Mammary microvascular endothelial cell (primary cell): ENCODE measurements at places on chromosomes 13 and 19. TPM values are rescaled to one million over a fixed set of nuclear protein-coding genes. Genes with fewer than 3 reads are reported as not detected.

Gene TPRX1
- total RNA-seq, result not detected in 2 replicates

Gene CCDC122
- 3.8 and 5.2 TPM in 2 replicates for total RNA-seq

Gene PABPC3
- total RNA-seq, result under 0.01 and 0.05 TPM in 2 replicates

Gene BEST2
- total RNA-seq, result not detected in 2 replicates

Gene SYT5
- not detected in 2 replicates for total RNA-seq

Gene PRKACA
- 79.1 and 83.7 TPM in 2 replicates for total RNA-seq

Gene CGB8
- total RNA-seq, result not detected in 2 replicates

Gene DZIP1
- total RNA-seq, result 2.7 and 3.9 TPM in 2 replicates

Gene C1QTNF9
- total RNA-seq, result not detected in 2 replicates

Gene DACH1
- 4.1 and 4.2 TPM in 2 replicates for total RNA-seq

Gene ACP7
- total RNA-seq, result 0.10 and 0.33 TPM in 2 replicates

Gene REXO1
- total RNA-seq, result 12.6 and 14.9 TPM in 2 replicates

Gene LRRC63
- total RNA-seq, result 0.44 TPM in 1 of 2 replicates, not detected in the other

Gene CRYL1
- 42.8 and 43.4 TPM in 2 replicates for total RNA-seq

Gene GAPDHS
- not detected in 2 replicates for total RNA-seq

Gene KANK2
- 42.7 and 63.6 TPM in 2 replicates for total RNA-seq

Gene PRR12
- total RNA-seq, result 6.5 and 8.2 TPM in 2 replicates

Gene IZUMO2
- not detected in 2 replicates for total RNA-seq

Gene NOVA2
- 9.7 and 10.4 TPM in 2 replicates for total RNA-seq

Gene ZNF274
- 16.3 and 16.8 TPM in 2 replicates for total RNA-seq

Gene DIRAS1
- 0.13 and 0.39 TPM in 2 replicates for total RNA-seq

Gene CDX2
- not detected in 2 replicates for total RNA-seq

Gene LGALS14
- not detected in 2 replicates for total RNA-seq

Gene SPRED3
- total RNA-seq, result 3.4 and 4.4 TPM in 2 replicates

Gene PLPP2
- total RNA-seq, result 15.1 and 17.9 TPM in 2 replicates

Gene CPB2
- not detected in 2 replicates for total RNA-seq

Gene ERICH6B
- not detected in 2 replicates for total RNA-seq

Gene SLC25A41
- total RNA-seq, result not detected in 2 replicates

Gene IQCN
- total RNA-seq, result 0.10 and 0.13 TPM in 2 replicates

Gene LRP3
- 16.4 and 19.7 TPM in 2 replicates for total RNA-seq

Gene ADAMTSL5
- total RNA-seq, result not detected in 2 replicates

Gene NLRP7
- total RNA-seq, result not detected in 2 replicates

Gene DLL3
- total RNA-seq, result 0.53 and 1.0 TPM in 2 replicates

Gene HSD17B14
- total RNA-seq, result 12.5 and 13.3 TPM in 2 replicates

Gene PLD3
- total RNA-seq, result 252 and 262 TPM in 2 replicates

Gene WDR83
- total RNA-seq, result 8.2 and 15.2 TPM in 2 replicates

Gene ANGPTL8
- not detected in 2 replicates for total RNA-seq

Gene PCDH9
- 1.7 and 2.2 TPM in 2 replicates for total RNA-seq

Gene TINCR
- total RNA-seq, result 0.15 and 0.53 TPM in 2 replicates

Gene RBM26
- 19.3 and 19.5 TPM in 2 replicates for total RNA-seq

Gene RFPL4AL1
- not detected in 2 replicates for total RNA-seq

Gene MATK
- total RNA-seq, result not detected in 2 replicates

Gene CAPN12
- not detected in 2 replicates for total RNA-seq

Gene FGF22
- not detected in 2 replicates for total RNA-seq

Gene RNU6-9
- total RNA-seq, result not detected in 2 replicates

Gene HSH2D
- not detected in 2 replicates for total RNA-seq

Gene PSG6
- total RNA-seq, result not detected in 2 replicates

Gene COL5A3
- total RNA-seq, result 0.05 and 0.20 TPM in 2 replicates

Gene SELENOV
- total RNA-seq, result not detected in 2 replicates

Gene MAMSTR
- total RNA-seq, result 0.67 and 1.6 TPM in 2 replicates
